ENCODE measurements at places on chromosomes 7 and 10.

DNA sequence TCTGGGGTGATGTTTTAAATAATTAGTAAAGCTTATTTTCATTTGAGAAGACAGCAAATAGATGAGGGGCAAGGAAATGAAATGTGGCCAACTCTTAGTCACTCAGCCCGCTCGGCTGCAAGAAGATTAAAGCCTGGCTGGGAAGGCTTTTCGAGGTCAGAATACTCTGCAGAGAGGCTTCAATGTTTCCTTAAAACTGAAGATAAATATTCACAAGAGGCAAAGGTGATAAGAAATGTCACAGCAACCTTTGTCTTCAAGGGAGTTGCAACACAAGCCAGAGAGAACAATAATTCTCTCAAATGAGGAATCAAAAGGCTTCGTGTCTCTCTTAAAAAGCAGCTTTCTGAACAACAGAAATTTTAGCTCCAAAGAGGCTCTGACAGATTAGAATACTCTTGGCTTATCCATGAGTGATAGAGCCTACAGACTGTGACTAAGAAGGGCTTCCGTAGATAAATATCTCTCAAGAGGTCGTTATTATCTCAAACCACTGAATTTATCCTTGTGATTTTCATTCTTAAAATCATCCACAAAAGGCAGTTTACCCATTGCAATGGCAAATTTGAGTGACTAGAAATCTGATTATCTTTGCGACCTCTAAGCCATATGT lies 92.5 kb downstream of the KLF6 start:
- no peak for DNase-seq

GRCh38 chr7:18575622-18576572 lies 80.3 kb downstream of the HDAC9 start:
- no peak for DNase-seq

DNA sequence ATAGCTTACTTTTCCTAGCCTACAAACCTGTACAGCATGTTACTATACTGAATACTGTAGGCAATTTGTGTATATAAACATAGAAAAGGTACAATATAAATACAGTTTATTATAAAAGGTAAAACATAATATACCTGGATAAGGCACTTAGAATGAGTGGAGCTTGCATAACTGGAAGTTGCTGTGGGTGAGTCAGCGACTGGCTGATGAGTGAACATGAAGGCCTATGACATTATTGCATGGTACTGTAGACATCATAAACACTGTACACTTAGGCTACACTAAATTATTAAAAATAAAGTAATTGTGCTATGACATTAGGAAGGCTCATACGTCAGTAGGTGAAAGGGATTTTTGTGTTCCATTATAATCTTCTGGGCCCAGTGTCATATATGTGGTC lies 228.8 kb downstream of the HDAC9 start:
- no peak for DNase-seq

DNA sequence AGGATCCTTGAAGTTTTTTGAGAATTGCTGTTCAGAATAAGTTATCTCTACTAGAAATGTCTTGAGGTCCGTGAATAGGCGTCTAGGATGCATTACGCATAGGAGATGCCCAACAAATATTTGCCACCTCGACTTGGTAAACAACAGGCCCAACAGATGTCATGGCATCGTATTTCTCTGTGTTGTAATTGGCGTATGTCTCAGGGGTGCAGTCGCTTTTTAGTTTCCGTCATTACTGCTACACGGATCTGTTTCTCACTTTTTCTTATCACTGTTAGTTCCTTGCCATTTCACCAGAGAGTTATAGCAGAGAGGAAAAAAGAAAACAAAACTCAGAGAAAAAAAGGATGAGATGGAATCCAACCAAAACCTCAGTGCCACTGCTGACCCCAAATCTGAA lies 73.0 kb upstream of the SFMBT2 start:
- DNase-seq = peak; percentile 25

DNA sequence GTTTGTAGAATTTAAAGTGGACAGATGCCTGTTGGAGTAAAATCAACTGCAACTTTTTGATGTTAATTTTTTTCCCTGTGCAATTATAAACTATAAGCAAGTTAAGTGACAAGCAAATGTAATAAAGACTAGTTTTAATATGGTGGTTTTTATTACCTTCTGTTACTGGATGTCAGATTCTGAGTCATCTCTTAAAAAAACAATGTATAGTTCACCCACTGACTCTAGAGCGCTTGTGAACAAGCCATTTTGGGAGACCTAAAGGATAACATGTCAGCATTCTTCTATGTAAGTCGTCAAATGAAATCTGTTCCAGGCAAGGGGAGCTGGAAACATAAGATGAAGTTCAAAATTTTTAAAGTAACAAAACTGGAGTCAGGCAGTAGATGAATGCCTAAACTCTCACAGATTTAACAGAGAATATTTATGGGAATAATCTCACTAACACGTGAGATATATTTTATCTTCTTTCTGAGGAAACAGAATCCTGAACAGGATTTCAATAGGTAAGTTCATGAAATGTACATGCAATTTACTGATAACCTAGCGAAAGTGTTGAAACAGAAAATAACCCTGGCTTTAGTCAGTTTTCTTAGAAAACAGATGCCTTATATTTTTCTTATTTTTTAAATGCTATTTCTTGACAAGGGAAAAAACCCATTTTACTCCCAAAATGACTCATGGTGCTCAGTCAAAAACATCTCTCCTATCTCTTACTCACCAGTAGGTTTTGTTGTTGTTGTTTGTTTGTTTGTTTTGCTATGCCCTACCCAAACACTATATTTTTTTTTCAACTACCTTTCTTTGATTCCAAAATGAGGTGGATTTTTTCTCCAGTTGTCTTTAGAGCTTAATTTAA lies 91.7 kb downstream of the SLC39A12 start:
- no peak for DNase-seq

DNA sequence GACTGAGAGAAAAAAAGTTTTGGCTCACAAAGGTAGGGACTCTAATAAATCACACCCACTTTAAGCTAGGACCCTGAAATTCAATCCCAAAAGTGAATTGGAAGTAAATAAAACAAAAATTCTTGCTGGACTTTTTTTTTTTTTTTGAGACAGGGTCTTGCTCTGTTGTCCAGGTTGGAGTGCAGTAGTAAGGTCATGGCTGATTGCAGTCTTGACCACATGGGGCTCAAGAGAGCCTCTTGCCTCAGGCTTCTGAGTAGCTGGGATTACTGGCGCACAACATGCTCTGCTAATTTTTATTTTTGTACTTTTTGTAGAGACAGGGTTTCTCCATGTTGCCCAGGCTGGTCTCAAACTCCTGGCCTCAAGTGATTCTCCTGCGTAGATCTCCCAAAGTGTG lies 5.0 kb upstream of the LUC7L2 start:
- DNase-seq = no peak

DNA sequence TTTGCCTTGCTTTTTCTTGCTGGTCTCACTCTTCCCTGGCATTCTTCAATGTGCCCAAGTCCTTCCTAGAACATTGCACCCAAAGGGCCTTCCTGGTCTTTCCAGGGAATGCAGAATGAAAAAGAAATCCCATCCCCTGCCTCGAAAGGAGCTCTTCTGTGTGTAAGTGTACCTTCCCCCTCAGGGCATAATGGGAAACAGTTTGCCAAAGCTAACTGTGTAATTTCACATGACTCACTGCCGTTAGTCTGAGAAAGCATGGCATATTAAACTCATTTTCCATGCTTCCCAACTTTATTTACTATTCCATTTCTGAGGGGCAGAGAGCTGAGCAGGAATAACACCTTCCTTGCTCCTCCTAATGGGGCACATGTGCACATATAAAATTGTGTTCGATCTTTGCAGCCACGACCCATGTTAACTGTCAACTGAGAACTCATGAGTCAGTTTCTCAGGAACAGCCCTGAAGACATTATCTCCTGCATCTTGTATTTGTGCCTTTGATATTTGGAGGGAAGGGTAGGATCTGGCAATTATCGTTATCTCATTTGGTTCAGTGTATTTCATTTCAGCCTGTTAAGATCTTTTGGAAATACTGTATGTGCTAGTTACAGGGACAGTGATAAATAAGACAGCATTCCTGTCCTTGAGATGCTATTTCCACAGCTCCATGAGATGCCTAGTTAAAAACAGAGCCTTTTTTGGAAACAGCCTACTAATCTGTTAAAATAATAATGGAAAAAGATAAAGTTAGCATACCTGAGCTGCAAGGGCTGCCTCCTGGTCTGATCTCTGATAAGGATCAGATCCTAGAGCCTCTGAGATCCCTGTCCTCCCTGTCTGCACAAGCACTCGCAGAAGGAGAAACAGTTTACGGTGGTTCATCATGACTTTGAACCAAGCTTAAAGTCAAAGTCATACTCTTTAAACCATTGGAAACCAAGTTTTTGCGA lies 42.3 kb downstream of the IKZF1 start:
- peak; percentile 19 for DNase-seq

DNA sequence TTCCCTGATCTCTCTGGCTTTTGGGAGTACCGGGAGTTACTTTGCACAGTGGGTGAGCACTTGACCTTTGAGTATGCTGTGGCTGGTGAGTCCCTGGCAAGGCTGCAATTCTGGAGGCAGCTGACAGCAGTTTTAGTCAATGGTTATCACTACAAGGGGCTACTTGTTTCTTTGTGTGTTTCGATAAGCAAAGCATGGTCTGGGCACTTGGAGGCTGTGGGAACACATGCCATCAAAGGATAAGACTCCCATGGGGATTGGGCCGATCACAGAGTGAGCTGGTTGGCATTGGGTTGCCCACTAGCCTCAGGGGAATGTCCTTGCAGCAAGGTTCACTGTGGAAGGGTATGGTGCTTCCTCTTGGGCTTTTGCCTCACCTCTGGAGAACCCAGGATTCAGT lies 208.2 kb downstream of the SNX13 start:
- DNase-seq = no peak

DNA sequence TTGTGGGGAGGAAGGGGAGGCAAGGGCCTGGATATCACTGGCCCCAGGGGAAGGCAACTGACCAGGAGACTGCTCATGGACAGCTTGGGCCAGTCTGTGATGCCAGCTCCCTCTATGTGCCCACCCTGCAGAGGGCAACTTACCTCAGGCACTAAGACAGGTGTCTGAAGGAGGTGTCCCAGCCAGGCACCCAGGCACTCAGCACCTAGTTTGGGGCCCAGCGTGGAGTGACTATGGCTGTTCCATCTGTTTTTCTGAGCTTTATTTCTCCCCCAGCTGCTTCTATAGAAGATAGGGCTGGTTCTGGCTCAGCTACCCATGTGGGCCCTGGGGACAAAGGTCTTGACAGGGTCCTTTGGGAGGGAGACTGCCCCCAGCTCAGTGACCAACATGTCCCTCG lies 150.6 kb upstream of the PCBD1 start:
- no peak for DNase-seq

GRCh38 chr7:140592964-140593671 lies 47.5 kb downstream of the DENND2A start:
- DNase-seq = no peak

DNA sequence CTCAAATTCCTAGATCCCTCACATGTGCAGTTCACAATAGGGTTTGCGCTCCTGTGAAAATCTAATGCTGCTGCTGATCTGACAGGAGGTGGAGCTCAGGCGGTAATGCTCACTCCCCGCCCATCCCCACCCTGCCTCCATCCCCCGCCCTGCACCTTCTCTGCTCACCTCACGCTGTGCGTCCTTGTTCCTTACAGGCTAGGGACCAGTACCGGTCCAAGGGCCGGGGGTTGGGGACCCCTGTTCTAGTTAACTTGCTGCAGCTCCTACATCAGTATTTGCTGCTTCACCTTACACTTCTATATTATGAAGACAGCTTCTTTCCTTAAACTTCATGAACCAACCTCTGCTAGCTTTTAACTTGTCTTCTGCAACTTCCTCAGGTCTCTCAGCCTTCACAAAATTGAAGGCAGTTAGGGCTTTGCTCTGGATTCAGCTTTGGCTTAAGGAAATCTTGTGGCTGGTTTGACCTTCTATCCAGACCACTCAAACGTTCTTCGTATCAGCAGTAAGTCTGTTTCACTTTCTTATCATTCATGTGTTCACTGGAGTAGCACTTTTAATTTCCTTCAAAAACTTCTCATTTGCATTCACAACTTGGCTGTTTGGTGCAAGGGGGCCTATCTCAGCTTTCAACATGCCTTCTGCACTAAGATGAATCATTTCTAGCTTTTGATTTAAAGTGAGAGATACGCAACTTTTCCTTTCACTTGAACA lies 1.7 kb upstream of the TNKS2 start:
- DNase-seq = peak; percentile 45

DNA sequence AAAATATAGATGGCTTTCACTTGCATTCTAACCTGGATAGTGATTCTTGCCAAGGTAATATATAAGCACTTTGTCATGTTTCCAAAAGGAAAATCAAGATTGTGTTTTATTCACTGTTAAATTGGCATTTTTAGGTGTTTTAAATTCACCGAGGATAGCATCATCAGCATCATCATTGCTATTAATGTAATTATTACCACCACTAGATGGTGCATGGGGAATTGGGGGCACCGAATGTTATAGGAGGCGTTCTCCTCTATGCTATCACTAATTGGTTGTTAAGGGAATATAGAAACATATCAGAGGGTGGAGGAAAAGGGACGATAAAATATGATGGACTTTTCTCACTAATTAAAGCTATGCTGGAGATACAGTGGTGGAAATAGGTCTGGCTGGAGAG lies 95.5 kb downstream of the CELF2 start:
- DNase-seq = peak; percentile 80

DNA sequence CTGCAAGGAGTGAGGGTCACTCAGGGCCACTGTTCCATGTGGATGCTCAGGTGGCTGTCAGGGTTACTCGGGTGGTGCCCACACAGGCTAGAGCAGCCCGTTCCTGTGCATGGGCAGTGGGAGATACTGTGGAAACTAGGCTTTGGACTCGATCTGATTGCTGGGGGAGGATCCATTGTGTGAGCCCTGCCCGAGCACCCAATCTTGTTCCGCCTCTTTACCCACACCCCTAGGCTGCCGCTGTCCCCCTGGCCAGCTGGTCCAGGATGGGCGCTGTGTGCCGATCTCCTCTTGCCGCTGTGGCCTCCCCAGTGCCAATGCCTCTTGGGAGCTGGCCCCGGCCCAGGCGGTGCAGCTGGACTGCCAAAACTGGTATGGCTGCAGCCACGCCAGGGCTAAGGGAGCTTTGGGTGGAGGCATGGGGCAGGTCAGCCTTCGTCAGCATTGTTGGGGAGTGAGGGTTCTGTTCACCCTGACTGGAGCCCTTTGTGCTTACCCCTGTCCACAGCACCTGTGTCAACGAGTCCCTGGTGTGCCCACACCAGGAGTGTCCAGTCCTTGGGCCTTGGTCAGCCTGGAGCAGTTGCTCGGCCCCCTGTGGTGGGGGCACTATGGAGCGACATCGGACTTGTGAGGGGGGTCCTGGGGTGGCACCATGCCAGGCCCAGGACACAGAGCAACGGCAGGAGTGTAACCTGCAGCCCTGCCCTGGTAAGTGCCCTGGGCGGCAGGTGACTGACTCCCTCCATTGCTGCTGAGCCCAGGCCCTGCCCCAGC lies 12.4 kb upstream of the ZNF862 start:
- no peak for DNase-seq

DNA sequence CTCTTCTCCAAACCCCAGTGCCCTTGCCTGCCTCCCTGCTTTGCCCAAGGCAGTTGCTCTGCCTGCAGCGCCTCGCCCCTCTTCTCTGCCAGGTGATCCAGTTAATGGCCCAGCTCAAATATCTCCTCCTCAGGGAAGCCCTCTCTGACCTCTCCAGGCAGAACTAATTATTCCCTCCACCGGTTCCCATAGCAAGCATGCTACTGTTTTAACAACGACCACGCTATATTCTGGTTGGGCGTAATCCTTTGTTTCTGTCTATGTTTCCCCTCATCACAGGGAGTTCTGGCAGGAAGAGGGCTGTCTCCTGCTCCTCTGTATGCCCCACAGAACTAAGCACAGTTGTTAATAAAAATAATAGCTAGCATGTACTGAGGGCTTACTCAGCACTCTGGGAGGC lies 36.8 kb upstream of the R3HCC1L start:
- DNase-seq = no peak
